ENCODE measurements at places on chromosomes 1 and 21.

- no peak for DNase-seq
Observed at GRCh38 chr1:111209622-111210021, 9.2 kb upstream of the DENND2D start.

DNA sequence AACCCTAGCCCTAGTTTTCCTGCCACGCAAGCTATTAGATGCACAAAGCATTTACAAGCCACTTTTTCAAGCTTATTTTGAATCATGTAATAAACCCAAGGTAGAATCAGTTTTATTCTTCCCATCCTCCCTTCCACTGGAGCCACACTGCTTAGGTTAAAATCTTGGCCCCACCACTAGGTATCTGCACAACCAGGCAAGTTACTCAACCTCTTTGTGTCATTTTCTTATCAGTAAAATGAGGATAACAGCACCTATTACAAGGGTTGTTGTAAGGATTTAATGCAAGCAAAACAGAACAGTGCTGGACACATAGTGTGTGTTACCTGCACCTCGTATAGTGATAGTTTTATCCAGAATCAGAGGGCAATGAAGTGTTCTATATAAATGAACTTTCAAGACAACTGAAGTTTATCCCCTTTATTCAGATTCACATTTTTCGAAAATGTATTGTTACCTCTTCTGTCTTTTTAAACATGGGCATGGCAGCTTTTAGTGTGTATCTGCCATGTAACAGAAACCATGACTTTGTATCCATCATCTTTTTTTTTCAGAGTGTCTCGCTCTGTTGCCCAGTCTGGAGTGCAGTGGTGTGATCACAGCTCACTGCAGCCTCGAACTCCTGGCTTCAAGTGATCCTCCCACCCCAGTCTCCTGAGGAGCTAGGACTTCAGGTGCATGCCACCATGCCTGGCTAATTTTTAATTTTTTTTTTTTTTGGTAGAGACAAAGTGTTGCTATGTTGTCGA is 17.2 kb upstream of the TTC39A start:
- DNase-seq, result no peak

DNA sequence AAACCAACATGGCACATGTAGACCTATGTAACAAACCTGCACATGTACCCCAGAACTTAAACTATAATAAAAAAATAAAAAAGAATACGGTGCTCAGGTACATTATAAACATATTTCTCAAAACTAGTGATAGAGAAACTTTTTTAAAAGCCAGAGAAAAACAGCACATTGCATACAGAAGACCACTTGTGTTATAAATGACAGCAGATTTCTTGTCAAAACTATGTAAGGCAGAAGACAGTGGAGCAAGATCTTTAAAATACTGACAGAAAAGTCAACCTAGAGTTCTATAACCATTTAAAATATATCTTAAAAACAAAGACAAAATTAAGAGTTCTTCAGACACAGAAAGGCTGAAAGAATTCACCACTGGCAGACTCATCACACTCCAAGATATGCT is 144.7 kb downstream of the NEGR1 start:
- DNase-seq, result no peak

GRCh38 chr1:19512545-19512944 is 27.2 kb upstream of the CAPZB start:
- no peak for DNase-seq

DNA sequence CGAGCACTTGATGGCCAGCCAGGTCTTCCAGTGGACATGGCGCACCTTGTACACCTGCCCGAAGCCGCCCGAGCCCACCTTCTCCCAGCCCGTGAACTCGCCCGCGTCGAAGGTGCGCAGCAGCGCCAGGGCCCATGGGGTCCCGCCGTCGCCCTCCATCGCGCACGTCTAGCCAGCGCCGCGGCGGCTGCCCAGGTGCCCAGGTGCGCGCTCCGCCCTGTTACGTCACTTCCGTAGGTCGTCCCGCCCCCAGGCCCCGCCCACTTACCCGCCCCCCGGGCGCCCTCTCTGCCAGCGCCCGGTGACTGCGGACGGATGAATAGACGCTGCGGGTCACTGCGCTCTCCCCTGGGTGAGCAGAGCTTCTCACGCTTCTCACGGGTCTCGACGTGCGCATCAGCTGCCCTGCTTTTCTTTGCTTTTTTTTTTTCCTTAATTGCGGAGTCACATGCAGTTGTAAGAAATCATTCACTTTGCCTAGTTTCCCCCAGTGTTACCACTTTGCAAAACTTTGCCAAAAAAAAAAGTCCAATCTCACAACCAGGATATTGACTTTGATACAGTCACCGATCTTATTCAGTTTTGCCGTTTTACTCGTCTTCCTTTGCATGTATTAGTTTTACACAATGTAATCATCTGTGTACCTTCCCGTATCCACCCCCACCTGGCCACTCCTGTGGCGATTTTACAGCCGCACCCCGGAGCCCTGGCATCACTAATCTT is at the start of gene RIPK4:
Gene RIPK4, minus strand, starts transcription at position 170 of the 723 bp plus-strand sequence. Its CDS starts 11 bp downstream, at position 159.
- DNase-seq, result no peak

DNA sequence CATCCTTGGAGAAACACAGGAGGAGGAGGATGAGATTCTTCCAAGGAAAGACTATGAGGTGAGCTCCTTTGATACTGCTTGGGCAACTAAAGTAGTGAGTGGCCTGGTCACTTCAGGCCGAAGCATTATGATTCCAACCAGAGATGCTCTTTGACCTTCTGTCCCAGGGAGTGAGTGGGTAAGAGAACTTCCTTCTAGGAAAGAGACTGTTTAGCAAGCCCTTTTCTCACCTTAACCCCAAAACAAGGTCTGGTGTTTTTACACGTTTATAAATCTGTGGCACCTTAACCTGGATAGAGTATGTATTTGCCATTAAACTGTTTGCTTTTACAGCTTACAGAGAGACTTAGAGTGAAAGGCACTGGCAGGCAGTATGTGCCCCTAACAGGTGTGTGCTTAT is 1.1 kb downstream of the CLCN6 start:
- no peak for DNase-seq

GRCh38 chr1:33320619-33321165 is at the start of gene A3GALT2:
Gene A3GALT2 (minus strand): TSS chr1:33321098. CDS start chr1:33321098, 0 bp downstream.
- DNase-seq, result no peak

DNA sequence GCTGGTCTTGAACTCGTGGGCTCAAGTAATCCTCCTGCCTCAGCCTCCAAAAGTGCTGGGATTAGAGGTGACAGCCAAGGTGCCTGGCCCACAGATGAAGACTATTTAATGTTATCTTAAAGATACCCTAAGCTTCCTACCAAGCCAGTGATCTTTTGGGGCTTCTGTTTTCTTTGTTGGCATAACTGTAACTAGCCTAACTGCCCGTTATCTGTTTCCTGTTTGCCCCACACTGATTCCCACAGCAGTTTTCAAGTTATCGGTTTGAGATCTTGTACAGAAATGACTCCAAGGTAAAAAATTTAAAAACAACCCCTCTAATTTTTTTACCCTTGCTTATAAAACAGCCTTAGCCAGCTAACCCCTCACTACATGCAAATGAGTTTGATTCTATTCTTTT is 12.4 kb downstream of the SELL start:
- peak; percentile 44 for DNase-seq

DNA sequence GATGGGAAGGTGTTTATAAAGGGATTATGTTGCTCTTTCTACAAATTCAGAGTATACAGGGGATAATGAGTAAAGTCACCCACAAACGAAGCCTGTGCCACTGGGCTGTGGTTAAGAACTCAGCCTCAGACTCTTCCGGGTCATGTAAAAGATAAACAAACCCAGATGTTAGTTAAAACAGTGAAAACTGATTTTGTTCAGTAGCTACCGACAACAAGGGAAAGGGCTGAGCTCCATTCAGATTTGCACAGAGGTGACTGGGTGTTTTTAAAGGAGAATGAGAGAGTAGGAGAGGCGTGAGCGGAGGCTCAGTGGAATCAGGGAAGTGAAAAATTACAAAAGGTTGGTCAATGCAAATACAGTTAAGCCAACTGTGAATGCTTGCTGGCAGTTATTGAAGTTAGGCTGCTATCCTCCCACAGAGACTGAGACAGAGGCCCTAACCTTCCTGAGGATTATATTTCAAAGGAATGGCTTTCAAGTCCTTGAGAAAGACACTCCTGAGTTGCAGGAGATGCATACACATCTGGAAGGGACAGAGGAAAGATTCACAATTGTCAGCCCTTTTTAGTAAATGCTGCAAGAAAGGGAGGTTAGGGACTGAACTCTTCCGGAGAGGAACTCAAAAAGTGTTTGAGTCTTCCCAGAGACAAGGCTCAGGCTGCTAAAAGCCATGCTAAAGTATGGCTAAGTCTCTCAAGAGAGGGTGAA is 29.9 kb upstream of the SAMD13 start:
- DNase-seq, result no peak

DNA sequence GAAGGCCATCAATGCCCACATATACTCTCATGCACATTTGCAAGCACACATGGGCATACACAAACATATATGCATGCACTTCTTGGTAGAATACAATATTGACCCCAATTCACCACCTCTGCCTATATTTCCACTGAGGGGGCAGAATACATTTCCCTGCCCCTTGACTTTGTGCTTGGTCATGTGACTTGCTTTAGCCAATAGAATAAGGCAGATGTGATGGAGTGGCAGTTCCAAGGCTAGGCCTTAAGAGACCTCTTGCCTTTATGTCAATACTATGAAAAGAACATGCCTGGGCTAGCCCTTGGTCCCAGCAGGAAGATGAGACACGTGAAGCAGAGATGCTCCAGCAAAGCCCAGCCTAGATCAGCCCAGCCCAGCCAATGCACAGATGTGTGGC is 66.0 kb upstream of the GRIK3 start:
- DNase-seq, result no peak

DNA sequence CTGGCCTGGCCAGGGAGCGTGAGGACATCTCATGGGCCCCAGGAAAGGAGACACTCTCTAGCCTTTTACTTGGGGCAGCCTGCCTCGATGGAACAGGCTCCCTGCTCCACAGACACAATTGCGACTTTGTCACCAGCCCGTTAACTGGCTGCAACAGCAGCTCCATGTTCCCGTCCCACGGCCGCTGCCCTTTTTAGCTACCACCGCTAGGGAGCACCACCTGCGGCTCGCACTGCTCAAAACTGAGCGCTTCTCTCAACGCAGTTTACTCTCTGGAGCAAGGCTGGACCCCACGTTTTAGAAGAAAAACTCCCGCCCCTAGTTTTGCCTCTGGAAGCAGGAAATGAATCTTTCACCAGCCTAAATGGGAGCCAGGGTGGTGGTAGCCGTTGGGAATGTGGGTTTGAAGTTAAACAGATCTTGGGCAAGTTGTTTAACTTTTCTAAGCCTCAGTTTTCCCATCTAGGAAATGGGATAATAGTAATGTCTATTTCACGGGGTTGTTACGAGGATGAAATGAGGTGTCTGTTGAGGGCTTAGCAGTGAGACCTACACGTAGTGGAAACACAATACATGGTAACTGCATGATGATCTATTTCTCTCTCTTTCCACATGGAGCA is 3.5 kb upstream of the LRRC38 start:
- no peak for DNase-seq

DNA sequence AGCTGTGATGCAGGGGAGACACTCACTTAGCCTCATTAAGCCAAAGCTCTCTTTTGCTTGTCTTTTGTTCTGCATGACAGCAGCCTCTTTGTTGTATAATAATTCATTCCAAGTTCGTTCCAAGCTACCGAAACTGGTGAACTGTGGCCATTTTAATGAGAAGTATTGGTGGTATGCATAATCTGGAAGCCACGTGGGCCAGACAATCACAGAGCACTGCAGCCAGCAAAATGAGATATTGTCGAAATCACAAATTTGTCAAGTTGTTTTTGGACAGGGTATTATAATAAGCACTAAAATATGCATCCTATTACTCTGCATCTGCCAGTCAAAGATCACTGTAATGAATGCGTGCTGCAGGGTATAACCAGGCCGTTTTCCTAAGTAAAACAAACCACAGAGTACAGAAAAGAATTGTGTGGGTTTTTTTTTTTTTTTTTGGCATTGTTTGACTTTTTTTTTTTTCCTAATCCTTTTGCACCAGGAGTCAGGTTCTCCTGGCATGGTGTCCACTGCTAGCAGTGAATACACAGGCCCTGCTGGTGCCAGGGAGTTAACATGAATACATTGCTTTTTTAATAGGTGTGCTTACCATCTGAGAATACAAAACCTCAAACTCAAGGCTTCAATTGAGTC is 423.9 kb downstream of the PTBP2 start:
- no peak for DNase-seq

GRCh38 chr1:2594001-2594640 is 7.5 kb downstream of the PRXL2B start:
- no peak for DNase-seq

DNA sequence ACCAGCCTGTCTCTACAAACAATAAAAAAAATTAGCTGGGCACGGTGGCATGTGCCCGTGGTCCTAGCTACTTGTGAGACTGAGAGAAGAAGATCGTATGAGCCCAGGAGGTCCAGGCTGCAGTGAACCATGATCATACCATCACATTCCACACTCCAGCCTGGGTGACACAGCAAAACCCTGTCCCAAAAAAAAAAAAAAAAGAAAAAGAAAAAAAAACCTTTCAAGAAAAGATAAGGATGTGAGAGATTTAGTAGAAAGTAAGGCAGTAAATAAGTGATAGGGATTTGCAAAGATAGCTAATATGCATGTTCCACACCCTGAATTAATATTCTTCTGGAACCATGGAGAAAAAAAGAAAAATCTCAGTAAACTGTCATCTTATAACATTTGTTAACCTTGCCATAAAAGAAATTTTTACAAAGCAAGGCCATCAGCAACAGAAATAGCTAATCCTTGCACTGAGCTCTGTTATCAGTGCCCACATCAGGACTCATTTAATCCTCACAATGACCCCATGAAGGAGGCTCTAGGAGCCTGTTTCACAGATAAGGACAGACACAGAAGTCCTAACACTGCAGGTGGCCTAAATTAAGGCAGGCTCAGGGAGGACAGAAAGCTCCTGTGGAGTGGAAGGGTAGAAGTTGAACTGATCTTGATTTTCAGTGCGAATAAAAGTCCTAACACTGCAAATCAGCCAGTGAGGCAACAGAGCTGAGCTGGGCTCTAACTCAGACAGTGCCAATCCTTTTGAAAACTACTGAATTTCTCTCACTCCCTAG is 7.6 kb downstream of the GNB1 start:
- DNase-seq, result no peak

GRCh38 chr1:200861937-200862647 is 10.7 kb upstream of the GPR25 start:
- no peak for DNase-seq

DNA sequence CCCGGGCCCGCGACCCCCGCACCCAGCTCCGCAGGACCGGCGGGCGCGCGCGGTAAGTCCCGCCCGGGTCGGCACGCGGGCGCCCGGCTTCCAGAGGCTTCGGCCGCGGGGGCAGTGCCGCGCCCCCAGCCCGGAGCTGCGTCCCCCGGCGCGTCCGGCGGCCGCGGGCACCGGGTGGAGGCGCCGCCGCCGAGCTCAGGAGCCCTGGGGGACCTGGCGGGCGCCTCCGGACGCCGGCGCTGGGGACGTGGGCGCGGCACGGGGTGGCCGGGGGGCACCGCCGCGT is 227 bp downstream of the NBL1 start:
- no peak for DNase-seq

GRCh38 chr1:55304229-55304740 is 89.1 kb upstream of the USP24 start:
- no peak for DNase-seq

Data from activated T-helper 2 cell treated with anti-CD3 and anti-CD28 coated beads, Interferon-gamma antibody, Interleukin-2, Interleukin-4, amounts not matched to agents 10 μg/mL and 5 μg/mL and 100 μg/mL, durations not matched to agents 14 hours and 24 hours and 36 hours (primary cell).